Hematopoietic multipotent progenitor cell (in vitro differentiated cells): ENCODE measurements at places on chromosomes 1 and 21.
A peak's percentile ranks its signal among the peaks of the same experiment; 100 is the strongest.

DNA sequence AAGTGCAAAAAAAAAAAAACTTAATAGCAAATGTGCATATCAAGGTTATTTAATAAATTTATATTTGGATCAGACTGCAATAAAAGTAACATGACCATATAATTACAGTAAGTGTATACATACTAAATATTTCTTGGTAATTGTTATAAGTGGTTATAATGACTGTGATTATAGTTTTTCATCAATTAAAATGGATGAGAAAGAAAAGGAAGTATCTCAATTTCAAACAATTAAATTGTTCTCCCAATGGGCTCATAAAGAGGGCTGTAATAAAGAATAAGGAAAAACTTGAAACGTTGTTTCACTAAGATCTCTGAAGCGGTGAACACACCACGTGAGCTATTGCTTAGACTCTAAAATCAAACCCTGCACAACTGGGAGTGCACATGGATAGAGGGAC, 104.1 kb downstream of the CDC42BPA start:
- DNase-seq: no peak

GRCh38 chr1:152901631-152902030, 6.7 kb upstream of the IVL start:
- DNase-seq: no peak

DNA sequence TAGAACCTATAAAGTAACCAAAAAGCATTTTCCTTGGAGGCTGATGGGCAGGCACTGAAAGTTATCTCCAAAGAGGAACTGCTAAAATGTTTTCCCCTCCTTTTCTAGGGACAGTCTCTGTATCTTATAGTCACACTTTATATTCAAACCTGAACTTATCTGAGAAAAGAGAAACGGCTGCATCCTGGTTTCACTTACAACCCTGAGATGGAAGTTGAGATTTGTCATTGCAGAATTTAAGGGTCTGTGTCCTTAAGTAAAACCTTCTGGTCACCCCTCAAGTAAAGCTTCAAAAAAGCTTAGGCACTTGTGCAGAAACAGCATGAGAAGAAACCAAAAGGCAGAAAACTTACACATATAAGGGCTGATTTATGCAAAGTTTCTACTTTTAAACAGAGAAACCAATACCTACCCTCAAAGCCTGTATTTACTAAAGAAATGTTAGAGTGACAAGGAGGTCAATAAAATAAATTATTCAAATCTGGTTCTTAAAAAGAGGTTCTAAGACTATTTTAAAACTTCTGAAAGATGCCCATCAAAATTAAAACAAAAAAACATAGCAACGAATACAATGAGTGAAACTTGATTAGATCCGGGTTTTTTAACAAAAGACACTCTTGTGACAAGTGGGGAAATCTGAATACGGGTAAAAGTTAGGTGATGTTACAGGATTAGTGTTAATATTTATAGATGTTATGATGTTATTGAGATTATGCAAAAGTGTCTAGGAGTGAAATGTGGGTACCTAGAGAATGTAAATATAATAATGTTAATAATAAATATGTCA, 9.9 kb downstream of the CD58 start:
- DNase-seq: peak; percentile 37

GRCh38 chr1:218207194-218207593, 77.9 kb upstream of the RRP15 start:
- no peak for DNase-seq

DNA sequence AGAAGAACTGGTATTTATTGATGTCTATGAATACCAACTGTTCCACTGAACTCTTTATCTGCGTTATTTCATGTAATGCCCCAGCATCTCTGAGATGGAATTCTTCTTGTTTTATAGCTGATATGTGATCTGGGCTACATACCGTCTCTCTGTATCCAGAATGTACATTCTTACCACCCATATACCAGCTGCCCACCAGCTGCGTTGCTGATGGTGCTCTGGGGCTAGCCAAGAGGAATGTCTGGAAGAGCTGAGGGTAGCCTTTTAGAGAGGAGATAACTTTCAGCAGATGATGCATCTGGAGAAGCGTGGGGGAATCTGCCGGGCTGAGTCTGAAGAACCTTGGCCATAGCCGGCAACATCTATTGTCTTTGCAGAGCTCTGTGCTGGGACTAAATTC, 137.5 kb downstream of the RYR2 start:
- DNase-seq: no peak
